ENCODE measurements at places on chromosomes 7 and 10.

DNA sequence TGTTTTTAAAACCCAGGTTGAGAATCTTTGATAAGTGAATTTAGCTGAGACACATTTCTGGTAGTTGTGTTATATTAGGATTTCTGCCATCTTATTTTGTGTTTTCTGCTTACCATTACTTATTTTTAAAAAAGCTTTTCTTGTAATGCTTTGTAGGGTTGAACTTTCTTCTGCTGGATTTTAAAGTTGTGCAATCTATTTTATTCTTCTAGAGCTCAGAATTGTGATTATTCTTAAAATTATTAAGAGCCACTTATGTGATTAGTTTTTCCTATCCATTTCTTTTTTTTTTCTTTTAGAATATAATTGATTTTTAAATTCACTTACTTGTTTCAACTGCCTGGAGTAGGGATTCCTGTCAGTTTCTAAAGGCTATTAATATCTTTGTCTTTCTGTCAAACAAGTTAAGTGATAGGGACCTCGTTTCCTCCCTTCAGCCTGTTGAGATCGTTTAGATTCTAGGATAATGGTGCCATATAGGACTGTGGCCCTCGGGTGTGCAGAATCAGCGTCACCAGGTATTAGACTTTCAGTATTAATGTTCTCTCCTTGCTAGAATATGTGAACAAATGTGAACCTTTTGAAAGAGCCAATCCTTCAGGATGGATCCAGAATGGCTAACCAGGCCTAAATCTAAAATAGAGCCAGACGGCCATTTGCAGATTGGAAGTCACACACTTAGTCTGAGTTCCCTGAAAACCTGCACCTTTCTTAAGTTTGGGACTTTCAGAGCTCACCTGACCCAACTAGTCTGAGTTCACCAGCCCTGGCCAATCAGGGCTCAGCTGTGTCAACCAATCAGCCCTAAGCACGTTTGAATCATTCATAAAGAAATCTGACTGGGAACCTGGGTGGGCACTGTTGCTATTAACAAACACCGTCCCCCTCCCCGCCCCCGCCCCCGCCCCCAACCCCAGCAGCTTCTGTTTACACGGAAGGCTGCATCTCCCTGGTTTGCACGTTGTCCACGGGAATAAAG lies 26.2 kb downstream of the CUX1 start:
- DNase-seq = no peak

DNA sequence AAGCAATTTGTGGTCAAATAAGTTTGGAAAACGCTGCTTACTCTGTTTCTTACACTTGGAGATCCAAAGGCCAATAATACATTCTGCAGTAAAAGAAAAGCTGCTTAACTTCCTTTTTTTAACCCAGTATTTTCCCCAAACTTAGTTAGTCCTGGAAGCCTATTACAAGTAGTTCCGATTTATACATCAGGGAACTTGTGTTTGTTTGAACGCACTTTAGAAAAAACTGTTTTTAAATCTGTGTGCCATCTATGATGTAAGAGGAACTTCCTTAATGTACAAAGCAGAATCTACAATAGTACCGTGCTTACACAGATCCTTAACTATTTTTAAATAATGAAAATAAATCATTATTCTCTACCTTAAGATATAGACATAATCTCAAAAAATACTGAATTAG lies 23.0 kb downstream of the SFR1 start:
- no peak for DNase-seq

DNA sequence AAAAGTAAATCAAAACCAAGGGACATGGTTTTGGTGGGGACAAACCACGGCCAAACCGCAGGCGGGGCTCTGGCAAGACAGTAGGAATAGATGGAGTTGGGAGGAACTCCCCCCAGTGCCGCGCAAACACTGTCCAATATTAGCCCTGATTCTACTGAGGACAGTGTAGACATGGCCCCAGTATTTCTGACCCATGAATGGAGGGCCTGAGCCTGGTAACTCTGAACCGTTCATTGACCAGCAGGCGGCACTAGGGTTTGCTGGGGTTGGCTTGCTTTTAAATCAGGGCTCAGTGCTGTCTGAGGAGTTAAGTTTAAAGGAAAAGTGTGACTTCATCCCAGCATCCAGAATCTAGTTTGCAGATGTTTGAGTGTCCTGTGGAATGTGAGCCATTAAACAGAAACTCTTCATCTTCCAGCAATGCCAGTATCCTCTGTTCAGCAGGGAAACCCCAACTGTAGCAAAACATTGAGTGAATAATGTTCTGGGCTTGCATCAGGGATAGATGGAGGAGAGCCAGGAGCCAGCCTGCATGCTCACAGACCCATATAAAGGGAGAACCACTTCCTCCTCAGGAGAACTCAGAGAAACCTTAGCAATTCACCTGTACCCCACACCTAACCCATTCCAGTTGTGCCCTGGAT lies 147.4 kb upstream of the PRSS58 start:
- no peak for DNase-seq

GRCh38 chr10:128242641-128243040 lies 116.4 kb upstream of the MKI67 start:
- DNase-seq = no peak

GRCh38 chr10:105001269-105001668 lies 360.2 kb downstream of the SORCS3 start:
- no peak for DNase-seq

DNA sequence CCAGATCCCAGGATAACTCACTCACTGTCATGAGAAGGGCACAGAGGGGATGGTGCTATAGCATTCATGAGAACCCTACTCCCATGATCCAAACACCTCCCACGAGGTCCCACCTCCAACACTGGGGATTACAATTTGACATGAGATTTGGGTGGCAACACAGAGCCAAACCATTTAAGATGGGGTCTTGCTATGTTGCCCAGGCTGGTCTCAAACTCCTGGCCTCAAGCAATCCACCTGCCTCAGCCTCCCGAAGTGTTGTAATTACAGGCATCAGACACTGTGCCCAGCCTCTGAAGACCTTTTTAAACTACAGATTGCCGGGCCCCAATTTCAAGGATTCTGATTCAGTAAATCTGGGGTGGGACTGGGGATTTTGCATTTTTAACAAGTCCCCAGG lies 98.5 kb downstream of the BAMBI start:
- no peak for DNase-seq

- no peak for DNase-seq
These were observed 69.0 kb downstream of the TACC2 start for GRCh38 chr10:122057841-122058413.

- no peak for DNase-seq
These were observed 52.2 kb downstream of the ASB13 start for GRCh38 chr10:5614155-5614721.

GRCh38 chr7:1218541-1219165 lies 14.0 kb upstream of the UNCX start:
- DNase-seq = no peak

DNA sequence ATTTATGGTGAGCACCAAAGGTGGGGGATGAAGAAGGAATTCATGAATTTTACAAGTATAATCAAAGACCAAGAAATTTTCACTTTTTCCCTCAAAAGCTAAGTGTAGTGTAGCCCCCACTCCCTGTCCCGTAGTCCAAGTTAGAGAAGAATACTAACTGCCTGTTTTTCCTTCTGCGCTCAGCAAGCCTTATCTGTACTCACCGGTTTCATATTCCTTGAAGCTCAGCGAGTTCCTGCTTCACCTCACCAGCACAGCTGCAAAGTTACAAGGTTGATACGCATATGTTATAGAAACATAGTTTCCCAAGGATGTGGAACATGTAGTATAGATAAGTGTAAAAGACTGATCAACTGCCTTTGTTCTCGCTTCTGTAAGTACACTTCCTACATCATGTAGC lies 16.0 kb upstream of the ZNF33B start:
- DNase-seq = no peak

- DNase-seq = no peak
These were observed 7.0 kb upstream of the CYP3A4 start for GRCh38 chr7:99791021-99791420.

- no peak for DNase-seq
These were observed 87.1 kb downstream of the ITGB8 start for GRCh38 chr7:20417675-20418382.

DNA sequence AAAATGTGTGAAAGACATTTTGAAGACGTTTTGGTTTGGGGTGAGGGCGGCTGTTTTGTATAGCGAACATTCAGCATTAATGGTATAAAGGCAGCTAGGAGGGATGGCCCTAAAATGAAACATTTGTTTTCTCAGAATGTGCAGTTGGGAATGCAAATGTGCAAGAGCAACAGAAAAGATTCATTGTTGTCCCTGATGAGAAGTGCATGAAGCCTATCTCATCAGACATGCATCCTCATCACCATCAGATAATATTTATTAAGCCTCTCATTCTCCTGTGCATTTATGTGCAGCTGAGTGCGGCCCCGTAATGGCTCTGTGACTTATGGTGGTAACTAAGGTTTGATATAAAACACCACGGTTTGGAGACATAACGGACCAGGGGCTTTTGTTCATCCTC lies 199.5 kb downstream of the GFRA1 start:
- no peak for DNase-seq

- no peak for DNase-seq
These were observed 109.8 kb downstream of the SH3PXD2A start for GRCh38 chr10:103745341-103746247.

DNA sequence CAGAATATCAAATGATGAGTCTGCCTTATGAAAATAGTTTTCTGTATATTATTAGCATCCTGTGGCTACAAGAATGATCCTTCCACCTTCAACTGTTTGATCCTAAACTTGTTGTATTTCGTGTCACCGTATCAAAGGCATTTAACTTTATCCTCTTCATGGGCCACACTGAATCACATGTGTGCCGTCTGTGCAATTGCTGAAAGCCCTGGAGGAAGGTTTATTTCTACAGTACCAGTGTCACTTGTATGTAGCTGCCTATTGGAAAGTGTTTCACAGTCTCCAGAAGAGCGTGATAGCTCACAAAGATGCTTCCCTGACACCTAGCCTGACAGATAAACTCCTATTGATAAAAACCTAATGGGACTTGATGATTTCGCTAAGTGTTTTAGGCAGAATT lies 94.5 kb downstream of the ITGA8 start:
- DNase-seq = no peak

DNA sequence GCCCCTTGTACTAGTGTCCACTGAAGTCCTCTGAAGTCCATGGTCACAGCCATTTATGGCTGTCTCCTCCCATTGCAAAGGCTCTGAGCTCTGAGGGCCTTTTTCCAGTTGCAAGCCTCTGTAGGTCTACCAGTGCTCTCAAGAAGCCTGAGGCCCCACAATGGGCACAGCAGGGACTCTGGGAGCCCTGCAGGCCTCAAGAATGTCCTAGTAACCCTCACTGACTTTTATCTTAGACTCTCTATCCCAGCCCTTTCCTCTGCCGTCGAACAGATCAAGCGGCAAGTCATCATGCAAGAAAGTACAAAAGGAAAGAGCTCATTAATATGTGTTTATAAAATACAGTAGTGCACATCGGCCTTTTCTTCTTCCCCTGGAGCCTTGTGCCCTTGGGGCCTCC lies 23.4 kb downstream of the VWA2 start:
- DNase-seq = no peak

DNA sequence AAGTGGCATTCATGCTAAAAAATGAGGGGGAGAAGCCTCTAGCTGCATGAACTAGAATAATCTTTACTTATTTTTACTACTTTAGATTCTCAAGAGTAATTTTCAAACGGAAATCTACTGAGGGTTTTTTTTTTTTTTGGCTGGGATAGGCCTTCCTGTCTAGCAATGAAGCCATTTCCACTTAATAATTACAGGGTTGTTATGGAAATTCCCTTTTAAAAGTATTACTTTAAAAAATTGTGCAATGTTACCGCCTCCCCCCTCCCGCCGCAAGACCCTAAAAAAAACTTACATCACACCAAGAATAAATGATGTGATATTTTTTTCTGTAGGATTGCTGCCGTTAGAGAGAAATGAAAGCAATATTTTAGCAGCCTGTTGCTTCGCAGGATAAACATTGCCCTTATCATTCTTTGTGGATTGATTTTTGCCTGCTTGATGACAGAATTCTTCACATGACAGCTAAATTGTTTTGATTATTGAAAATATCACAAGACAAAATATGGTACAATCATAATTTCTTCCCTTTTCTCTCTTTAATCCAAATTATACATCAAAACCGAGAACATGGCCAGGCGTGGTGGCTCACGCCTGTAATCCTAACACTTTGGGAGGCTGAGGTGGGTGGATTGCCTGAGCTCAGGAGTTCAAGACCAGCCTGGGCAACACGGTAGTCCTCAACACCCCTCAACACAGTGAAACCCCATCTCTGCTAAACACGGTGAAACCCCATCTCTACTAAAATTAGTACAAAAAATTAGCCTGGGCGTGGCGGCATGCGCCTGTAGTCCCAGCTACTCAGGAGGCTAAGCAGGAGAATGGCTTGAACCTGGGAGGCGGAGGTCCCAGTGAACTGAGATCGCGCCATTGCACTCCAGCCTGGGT lies 32.8 kb downstream of the ARL4A start:
- DNase-seq = no peak

DNA sequence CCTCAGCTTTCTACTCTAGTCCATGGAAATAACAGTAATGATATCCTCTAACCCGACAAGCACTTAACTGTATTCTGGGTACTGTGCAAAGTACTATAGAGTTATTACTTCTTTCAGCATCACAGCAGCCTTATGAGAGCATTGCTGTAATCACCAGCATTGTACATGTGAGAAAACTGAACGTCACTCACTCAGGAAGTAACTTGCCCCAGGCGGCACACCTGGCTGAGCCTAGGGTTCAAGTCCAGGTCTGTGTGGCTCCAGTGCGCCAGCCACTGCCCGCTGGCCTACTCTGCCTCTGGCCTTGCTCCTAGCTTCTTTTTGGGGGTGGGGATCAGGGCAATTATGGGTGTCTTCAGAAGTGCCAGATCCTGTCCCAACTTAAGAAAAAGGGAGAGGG lies 50.5 kb downstream of the ZMIZ1 start:
- no peak for DNase-seq

- DNase-seq = no peak
These were observed 369.7 kb downstream of the LRMDA start for GRCh38 chr10:75801121-75801520.

DNA sequence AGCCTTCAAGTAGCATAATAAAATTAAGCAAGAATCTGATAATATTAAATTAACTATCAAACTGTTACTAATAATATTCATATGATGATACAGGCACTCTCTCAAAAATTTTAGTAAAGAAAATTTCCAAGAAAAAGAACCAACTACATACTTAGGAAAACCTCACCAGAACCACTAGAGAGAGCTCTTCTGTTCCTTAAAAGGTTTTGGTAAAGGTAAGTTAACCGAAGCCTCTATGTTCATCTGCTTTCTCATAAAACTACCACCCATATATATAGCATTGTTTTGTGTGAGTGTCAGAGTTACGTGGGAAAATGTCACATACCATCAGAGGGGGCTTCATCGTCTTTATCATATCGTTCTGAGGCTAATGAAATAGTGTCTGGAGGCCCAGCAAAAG lies 20.7 kb downstream of the SKAP2 start:
- no peak for DNase-seq

DNA sequence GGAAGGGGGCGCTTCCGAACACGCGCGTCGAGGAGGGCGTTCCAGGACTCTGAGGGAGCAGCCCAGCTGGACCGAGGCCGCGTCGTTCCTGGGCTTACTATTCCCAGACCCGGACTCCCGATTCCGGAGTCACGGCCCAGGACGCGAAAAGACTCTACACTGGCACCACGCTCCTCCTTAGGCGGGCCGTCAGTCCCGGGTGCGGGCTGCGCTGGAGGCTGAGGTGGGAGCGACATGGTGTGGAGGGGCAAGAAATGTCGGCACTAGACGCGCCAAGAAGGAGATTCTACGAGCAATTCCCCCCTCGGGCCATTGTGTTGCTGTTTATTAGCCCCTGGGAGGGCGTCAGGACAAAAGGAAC lies 584 bp upstream of the RUNDC3B start:
- no peak for DNase-seq
